ENCODE measurements at places on chromosomes 3 and 15. TPM values are rescaled to one million over a fixed set of nuclear protein-coding genes. Genes with fewer than 3 reads are reported as not detected.

The CCDC14 gene
- 123 TPM for total RNA-seq

The CLDN18 gene
- not detected for total RNA-seq

The PLIN1 gene
- 0.27 TPM for total RNA-seq

The DPPA2 gene
- total RNA-seq: 1.4 TPM

The MNS1 gene
- total RNA-seq: 2.5 TPM

The RTP1 gene
- total RNA-seq: not detected

The PCSK6 gene
- 3.7 TPM for total RNA-seq

The HCLS1 gene
- total RNA-seq: 2.9 TPM

The C3orf52 gene
- total RNA-seq: 4.7 TPM

The CORO2B gene
- 1.00 TPM for total RNA-seq

The MAGI1 gene
- total RNA-seq: 62.7 TPM

The SV2B gene
- 0.14 TPM for total RNA-seq

The ROPN1 gene
- total RNA-seq: not detected

The SYNPR gene
- 3.7 TPM for total RNA-seq

The MORF4L1 gene
- 450 TPM for total RNA-seq

The CAPN3 gene
- total RNA-seq: 12.2 TPM

The SPG11 gene
- total RNA-seq: 84.6 TPM

The PLSCR5 gene
- not detected for total RNA-seq

The ACKR4 gene
- total RNA-seq: not detected

The GHRL gene
- 0.96 TPM for total RNA-seq

The CACNA2D3 gene
- 2.8 TPM for total RNA-seq

The PGBD4 gene
- 1.5 TPM for total RNA-seq

The CYP11A1 gene
- total RNA-seq: 5.2 TPM

The ABI3BP gene
- total RNA-seq: 3.0 TPM

The CATSPER2 gene
- total RNA-seq: 6.6 TPM

The P3H2 gene
- total RNA-seq: 14.8 TPM

The LYSMD4 gene
- 18.1 TPM for total RNA-seq

The FRMD5 gene
- 2.3 TPM for total RNA-seq

The RMDN3 gene
- 29.3 TPM for total RNA-seq

The ZNF620 gene
- total RNA-seq: 15.1 TPM

The CAV3 gene
- total RNA-seq: not detected

The SLC49A4 gene
- total RNA-seq: 18.1 TPM

The APBA2 gene
- 34.3 TPM for total RNA-seq

The B3GALNT1 gene
- total RNA-seq: 36.0 TPM

The SI gene
- total RNA-seq: not detected

Data from mesothelial cell of epicardium (in vitro differentiated cells).